ENCODE measurements at places on chromosomes 3 and 15.

DNA sequence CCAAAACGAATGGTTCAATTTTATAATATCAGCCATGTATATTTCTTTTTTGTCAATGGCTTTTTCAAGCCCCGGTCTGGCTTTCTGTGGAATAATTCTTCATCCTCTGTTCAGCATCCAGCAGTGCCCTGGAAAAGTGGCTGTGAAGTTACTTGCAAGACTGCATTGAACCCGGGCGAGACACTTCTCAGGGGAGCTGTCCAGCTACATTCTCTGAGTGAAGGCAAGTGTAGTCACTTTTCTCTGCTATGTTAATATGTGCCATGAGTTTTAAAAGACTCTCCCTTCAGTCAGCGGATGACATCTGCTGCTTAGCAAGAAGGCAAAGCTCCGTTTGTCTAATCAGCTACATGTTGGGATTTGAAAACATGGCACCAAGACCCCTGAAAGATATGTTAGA, 81.3 kb upstream of the RGMA start:
- DNase-seq, result no peak

DNA sequence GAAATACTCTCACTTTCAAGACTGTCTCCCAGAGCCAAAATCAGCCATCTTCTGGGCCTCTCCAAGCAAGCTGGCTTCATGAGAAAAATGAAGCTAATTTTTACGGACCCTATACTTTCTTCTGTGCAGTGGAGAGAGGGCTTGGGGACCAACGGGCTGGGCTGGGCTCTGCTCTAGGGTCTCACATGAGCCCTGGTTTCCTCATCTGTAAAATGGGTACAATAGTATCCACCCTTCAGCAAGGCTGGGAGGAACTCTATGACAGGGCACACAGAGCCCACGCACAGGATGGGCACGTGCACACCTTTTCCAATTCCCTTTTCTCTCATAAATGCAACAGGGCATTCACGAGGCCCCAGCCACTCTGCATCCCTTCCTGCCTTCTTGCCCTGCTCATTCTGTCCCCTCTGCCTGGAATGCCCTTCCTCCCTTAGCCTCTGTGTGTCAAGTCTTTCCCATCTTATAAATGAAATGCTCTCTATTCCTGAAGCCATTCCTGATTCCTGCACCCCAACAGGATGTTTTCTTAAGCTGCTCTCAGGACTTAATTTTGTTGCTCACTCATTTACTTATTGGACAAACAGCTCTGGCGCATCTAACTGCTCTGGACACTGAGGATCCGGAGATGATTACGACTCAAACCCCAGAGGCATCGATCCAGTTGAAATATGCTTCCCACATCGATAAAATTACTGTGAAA, 32.9 kb upstream of the SEC13 start:
- no peak for DNase-seq

- peak; percentile 30 for DNase-seq
Measured at GRCh38 chr3:45506751-45507391, 87.7 kb upstream of the LIMD1 start.

DNA sequence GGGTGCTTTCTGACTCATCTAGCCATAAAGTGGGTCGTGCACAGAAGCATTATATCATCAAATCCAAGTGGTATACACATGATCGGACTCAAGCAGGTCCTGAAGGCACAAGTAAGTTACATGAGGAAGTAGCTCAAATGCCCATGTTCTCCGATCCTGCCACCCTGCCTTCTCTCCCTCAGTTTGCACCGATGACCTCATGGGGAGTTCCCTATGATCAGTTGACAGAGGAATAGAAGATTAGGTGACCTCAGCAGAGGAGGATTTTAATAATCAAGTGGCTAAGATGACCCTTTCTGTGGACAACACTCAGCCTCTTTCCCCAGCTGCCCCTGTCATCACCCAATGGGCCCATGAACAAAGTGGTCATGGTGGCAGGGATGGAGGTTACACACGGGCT, 149.5 kb downstream of the TBC1D5 start:
- no peak for DNase-seq

DNA sequence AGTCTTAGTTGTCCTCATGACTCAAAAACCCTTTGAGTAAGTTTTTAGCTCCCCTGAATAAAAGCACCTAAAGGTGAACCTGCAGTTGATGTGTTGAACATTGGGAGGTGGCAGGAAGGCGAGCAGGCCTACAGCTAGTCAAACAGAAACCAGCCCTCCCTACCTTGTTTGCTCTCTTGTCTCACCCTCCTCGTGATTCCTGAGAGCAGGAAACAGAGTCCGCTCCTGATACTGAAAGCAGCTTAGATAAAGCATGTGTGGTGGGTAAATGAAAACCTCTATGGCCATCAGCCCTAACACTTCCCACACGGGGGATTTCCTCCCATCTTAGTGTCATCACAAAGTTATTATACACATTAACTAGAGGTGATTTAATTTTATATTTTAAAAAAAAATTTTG, 21.8 kb upstream of the CLDN18 start:
- DNase-seq, result no peak

- peak; percentile 72 for DNase-seq
Measured at GRCh38 chr3:45659661-45660566, 29.3 kb upstream of the SACM1L start.

DNA sequence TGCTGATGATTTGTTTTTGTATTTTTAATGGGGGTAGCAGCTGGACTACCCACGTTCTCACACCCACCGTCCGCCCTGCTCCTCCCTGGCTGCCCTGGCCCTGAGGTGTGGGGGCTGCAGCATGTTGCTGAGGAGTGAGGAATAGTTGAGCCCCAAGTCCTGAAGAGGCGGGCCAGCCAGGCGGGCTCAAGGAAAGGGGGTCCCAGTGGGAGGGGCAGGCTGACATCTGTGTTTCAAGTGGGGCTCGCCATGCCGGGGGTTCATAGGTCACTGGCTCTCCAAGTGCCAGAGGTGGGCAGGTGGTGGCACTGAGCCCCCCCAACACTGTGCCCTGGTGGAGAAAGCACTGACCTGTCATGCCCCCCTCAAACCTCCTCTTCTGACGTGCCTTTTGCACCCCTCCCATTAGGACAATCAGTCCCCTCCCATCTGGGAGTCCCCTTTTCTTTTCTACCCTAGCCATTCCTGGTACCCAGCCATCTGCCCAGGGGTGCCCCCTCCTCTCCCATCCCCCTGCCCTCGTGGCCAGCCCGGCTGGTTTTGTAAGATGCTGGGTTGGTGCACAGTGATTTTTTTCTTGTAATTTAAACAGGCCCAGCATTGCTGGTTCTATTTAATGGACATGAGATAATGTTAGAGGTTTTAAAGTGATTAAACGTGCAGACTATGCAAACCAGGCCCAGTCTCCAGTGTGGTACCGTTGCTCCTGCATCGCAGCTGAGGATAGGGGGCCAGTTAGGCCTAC, 1.4 kb upstream of the FES start:
- DNase-seq, result no peak

DNA sequence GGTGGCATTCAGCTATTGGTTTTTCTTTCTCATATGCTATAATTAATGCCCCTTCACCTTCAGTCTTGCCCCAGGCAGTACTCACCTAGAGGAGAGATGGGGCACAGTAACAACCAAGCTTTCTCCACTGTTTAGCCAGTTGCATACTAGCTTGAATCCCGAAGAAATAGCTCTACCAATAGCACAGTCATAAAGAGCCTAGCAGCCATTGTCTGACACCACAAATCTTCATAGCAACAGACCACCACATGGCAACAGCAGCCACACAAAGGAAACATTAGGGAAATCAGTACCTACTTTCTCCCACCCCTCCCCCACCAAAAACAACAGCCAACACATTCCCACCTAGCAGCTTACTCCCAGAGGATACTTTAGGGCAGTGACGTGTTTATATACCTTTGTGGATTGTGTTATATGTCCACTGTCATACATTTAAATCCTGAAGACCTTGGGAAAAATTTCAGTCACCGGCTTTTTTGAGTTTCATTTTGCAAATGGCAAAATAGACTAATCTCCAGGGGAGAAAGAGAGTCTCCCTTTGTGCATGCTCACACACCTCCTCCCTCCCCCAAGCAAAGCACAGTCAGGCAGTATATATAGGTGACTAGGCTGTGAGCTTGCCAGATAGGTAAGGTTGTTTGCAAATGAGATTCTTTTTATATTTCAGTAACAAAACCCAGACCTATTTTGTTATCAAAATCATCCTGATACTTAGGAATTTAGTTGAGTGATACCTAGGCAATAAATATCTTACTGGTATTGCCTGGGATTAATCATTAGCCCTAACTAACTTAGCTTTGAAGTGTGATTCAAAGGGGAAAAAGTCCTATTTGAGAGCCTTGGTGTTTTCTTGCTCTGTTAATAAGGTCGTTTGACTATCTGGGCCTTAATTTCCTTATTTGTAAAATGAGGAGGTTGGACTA, 140.6 kb downstream of the RBPMS2 start:
- peak; percentile 45 for DNase-seq

- peak; percentile 83 for DNase-seq
Measured at GRCh38 chr3:124834723-124835718, 52.1 kb downstream of the ITGB5 start.

GRCh38 chr3:34300621-34301020, 502.2 kb downstream of the PDCD6IP start:
- no peak for DNase-seq

- DNase-seq, result no peak
Measured at GRCh38 chr3:15926871-15927270, 129.1 kb upstream of the ANKRD28 start.

DNA sequence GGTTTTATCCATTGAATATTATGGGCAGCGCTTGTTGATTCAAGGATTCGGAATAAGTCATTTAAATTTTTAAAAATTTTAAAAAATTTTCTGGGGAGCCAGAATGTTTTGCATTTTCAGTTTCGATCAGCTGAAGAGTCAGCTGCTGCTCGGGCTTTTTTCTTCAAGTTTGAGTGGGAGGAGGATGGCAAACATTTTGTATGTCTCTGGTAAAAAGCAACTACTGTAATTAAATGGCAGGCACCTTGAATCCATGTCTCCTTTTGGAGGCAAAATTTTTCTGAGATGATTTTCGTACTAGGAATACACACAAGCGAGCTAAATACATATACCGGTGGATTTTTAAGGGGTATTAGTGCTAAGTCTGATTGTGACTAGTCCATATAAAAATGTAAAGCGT, 612 bp downstream of the C3orf38 start:
- DNase-seq, result peak; percentile 4

DNA sequence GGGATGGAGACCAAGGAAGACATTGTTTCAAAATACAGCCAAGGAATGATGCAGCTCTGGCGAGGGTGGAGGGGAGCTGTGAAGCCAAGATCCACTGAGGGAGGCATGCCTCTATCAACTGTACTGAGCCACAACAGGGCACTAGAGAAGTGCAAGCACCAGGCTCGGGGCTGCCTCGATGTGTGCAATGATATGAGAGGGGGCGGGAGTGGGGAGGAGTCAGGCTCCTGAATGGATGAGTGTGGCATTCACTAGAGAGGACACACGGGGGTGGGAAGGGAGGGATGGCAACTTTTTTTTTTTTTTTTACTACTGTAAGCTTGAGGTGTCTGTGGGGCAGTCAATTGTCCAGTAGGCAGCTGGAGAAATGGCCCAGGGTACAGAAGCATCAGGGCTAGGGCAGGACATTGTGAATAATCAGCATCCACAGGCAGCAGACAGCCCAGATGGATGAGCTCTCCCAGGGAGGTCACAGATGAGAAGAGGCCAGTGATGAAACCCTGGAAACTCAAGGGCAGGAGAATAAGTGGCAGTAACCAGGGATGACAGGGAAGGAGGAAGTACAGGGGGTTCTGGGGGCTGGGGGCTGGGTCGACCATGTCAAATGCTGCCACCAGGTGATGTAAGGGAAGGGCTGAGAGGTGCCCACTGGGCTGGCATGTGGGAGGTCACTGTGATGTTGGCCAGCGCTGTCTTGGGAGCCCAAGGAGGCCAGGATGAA, 5.9 kb downstream of the STOML1 start:
- DNase-seq, result no peak

DNA sequence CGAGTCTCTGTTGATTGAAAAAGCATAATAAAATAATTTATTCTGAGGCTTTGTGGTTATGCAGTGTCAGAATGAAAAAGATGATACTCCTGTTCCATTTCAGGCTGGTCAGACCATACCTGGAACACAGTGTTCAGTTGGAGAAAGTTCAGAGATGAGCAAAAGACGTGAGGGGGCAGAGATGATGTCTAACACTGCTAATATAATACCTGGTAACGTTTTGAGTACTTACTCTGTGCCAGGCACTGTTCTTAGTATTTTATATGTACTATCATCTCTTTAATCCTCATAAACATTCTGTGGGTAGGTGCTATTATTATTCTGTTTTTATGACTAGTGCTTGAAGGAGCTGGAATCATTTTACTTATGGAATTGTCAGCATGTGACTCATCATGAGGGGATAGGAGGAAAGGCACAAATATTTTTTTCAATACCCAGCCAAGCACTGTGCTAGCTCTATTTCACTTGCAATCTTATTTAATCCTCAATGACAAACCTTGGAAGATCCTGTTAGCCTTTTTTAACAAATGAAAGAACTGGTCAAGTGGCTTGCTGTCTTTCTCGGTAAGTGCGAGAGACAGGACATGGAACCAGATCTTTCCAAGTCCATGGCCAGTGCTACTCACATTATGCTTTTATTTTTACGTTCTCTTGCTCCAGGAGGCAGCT, 31.8 kb downstream of the IQGAP1 start:
- DNase-seq, result peak; percentile 90

- no peak for DNase-seq
Measured at GRCh38 chr3:138374573-138375134, 26.3 kb downstream of the MRAS start.

DNA sequence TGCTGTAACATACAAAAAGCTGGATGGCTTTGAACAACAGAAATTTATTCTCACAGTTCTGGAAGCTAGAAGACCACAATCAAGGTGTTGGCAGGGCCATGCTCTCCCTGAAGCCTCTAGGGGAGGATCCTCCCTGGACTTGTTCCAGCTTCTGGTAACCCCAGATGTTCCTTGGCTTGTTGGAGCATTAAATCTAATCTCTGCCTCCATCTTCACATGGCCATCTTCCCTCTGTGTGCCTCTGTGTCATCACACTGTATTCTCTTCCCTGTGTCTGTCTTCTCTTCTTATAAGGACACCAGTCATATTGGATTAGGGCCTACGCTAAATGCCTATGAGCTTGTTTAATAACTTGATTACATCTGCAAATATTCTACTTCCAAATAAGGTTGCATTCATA, 109.5 kb downstream of the STAG1 start:
- no peak for DNase-seq

DNA sequence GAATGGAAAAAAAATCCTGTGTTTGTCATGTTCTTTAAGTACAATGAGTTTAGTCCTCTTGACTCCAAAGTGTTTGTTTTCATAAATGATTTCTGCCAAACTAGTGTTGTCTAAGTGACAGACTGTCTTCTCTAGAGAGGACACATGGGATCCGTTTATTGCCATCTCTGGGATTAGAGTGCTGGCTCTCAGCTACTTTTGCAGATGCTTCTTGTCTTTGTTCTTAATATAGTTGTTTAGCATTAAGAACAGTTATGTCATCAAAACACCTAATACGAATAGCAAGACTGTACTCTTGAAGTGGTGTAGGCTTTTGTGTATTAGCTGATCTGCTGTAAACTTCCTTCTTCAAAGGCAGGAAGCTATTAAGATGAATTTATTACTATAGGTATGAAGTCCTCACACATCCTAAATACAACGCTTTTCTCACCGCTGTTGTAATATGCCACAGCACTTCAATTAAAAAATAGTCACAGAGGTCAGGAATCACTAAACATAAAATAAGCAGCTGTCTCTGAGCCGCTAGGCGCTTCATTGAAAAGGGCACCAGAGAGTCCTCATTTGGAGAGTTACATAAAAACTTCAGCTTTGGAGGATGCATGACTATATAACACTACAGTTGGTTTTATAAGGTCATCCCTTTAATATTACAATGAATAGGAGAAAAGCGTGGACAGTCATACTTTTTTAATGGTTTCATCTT, 128.3 kb upstream of the ZNF385D start:
- no peak for DNase-seq

- DNase-seq, result no peak
Measured at GRCh38 chr15:68085052-68085451, 30.9 kb downstream of the PIAS1 start.
